ENCODE measurements at places on chromosomes 5 and 9. TPM values are rescaled to one million over a fixed set of nuclear protein-coding genes. Genes with fewer than 3 reads are reported as not detected.

DNA sequence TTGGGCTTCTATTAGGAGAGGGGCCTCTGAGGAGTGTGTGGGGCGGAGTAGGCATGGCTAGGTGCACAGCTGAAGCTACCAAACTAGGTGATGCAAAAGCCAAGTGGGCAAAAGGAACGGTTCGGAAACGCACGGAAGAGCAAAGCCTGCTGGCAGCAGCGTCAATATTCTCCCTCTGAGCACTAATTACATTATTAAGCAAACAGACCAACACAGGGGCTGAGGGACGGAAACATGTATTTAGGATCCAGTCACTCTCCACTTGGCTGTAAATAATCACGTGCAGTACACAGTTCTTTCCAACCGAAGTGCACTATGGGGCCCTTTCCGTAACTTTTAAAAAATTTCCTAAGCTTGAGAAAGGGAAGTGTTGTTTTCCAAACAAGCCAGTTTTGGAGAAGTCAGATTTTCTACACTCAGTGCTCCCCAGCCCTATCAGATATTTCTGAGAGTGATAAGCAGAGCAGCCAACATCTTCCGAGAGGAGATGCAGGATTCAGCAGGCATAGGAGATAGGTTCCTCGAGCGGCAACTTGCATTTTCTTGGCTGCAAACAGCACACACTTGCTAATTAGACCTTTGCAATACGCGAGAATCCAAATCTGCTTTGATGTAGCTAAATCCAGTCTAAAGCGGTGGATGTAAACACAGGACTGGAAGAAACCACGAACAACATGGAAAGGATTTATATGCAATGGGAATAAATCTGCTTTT is 217.2 kb upstream of the TBCA start:
- no peak for DNase-seq

The PCDH1 gene
- 55.7 TPM for total RNA-seq

The IFNE gene
- total RNA-seq, result not detected

DNA sequence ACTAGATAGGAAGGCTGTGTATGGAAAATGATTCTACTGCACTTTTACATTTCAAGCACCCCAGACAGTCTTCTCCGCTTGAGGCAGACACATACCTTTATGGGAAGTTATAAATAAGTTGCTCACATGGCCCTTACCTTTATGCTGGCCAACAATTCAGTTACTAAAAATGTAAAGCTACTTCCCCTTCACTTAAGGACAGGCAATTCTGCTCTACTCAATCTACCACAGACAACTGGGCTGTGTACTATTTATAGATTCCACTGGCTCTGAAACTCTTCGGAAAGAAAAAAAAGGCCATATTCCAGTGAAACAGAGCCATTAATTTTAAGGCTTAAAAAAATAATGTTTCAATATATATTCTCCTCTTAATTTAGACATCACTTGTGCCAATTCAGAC is 59.4 kb downstream of the ELAVL2 start:
- DNase-seq, result no peak

GRCh38 chr9:126708178-126708577 is 94.5 kb downstream of the LMX1B start:
- DNase-seq, result peak; percentile 6

DNA sequence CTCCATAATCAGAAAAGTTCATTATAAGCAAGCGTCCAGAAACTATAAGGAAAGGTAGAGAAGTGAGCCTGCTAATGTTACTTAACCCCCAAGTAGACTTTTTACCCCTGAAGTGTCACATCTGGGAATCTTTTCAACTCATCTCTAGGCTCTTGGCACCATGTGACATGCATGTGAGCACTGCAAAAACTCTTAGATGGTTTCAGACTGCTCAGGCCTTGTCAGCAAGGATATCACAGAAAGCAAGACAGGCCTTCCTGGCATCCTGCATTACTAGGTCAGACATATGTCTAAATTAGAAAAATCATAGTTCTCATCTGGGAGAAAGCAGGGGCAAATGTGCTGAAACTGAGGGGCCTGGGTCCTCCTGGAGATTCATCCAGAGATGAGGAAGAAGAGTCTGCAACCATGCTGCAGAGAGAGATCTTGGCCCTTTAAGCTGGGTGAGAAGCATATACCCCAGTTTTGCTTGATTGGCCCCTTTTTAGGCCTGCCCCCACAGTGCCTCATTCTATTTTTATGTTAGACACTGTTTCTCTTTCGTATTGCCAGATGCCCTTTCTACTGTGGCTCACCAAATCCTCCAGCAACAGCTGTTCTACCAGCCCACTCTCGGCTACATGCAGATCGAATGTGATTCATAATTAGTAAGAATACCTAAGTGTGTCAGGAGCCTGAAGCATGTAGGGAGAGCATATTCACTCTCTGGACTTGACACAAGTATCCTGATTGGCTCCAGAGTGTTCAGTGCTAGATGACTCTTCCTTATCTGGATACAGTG is 19.0 kb downstream of the TMEM8B start:
- DNase-seq, result no peak

GRCh38 chr9:30258094-30258493 is 2126.3 kb upstream of the ACO1 start:
- DNase-seq, result no peak

DNA sequence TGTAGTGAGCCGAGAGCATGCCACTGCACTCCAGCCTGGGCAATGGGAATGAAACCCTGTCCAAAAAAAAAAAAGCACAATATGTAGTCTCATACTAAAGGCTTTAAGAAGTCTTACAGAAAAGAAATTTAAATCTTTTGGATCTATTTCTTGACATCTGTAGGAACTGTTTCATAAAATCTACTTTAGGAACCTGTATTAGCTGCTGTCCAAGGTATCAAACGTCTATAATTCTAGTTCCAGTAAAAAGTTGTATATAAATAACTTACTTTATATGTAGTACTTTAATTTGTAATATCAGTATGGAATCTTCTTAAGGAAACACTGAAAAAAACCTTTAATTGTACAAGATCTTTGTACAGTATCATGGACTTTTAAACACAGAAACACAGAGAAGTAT is 106.8 kb upstream of the RASGRF2 start:
- DNase-seq, result no peak

DNA sequence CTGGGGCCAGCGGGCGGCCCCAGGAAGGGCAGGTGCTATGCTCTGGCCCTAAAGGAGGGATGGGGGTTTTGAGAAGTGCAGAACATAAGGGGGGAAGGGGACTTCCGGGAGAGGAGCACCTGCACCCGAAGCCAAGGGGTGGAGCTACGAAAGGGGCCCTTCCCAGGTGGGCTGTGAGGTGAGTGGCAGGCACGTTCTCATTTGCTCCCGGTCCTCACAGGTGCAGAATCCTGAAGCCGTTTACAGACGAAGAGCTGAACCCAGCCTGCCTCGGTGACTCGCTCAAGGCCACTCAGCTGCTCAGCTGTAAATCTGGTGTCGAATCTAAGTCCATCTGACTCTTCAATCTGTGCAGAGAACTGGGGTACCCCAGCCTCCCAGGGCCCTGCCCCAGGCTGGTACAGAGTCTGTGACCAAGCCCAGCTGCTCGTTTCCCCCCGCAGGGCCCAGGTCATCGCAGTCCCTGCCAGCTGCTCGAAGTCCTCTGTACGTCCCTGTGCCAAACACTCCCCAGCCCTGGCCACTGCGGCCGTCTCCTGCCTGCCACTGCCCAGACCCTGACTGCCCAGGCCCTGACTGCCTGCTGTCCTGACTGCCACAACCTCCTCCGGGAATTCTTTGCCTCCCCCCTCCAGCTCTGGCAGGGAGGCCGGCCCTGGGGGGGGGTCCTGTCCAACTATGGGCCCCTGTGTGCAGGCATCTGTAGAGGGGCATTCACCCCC is 53.8 kb upstream of the RXRA start:
- no peak for DNase-seq

DNA sequence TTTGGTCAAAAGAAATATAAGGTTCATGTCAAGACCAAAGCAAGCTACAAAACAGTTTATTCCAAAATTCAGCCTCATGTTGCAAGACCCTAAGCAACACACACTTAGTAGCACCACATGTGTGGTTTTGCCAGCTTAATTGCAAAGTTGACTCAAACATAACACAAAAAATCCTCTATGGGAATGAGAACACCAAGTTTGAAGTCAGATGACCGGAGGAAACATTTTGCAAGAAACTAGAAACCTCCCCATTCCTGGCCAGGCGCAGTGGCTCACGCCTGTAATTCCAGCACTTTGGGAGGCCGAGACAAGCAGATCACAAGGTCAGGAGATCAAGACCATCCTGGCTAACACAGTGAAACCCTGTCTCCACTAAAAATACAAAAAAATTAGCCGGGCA is 261.8 kb downstream of the EBF1 start:
- DNase-seq, result no peak

DNA sequence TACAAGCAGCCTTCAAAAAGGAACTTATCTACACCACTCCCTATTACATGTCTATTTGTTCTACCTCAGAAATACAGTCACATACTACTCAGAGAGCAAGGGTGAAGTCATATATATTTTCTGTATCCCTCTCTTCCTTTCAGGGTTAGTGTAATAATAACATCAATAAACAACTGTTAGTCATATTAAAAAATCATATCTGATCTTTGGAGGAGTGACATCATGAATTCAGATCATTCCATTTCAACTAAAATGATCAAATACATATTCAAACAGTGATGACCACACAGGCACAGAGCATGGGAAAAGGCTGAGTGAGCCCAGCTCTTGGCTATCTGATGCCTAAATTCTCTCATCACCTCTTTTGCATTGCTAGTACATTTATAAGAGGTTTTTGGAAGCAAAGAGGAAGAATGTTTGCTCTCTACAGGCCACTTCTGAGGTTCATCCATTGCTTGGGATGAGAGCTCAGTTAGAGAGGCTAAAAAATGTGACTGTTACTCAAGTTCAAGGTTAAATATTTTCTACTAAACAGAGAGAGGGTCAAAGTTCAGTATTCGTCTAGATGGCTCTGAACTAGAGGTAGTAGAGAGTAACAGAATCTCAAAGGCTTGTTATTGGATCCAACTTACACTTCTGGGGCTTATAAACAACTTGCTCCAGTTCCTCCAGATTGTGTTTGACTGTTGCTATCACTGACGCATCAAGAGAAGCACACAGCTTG is 39.0 kb downstream of the RIGI start:
- DNase-seq, result no peak

The FAM78A gene
- 18.3 TPM for total RNA-seq

GRCh38 chr9:98172604-98173003 is 19.8 kb downstream of the CORO2A start:
- no peak for DNase-seq

Measured in lower lobe of right lung (tissue), 2 donors.